Immature natural killer cell (primary cell): ENCODE measurements at places on chromosomes 13 and 19. TPM values are rescaled to one million over a fixed set of nuclear protein-coding genes. Genes with fewer than 3 reads are reported as not detected.

GRCh38 chr13:73146707-73147106, 87.9 kb downstream of the KLF5 start:
- no peak for DNase-seq

GRCh38 chr13:113527272-113527958, 36.9 kb upstream of the DCUN1D2 start:
- no peak for DNase-seq

CEACAM8 gene
- polyA plus RNA-seq: not detected

DNA sequence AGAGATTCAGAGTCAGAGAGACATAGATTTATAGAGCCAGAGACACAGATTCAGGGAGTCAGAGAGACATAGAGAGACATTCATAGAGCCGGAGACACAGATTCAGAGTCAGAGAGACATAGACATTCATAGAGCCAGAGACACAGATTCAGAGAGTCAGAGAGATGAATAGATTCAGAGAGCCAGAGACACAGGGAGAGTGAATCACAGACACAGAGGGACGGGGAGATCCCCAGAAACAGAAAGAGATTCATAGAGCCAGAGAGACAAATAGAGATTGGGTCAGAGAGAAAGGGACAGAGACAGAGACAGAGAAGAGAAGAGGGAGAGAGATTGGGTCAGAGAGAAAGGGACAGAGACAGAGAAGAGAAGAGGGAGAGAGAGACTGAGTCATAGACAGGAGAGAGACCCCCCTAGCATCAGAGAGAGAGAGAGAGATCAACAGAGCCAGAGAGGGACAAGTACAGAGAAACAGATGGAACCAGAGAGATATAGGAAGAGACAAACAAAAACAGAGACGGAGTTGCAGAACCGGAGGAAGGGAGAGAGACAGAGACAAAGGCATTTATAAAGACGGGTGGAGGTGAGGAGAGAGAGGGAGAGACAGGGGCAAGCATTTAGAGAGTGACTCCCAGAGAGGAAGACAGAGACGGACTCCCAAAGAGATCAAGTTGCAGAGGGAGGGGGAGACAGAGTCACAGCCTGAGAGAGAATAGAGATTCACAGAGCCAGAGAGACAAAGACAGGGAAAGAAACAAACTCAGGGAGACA, 1.1 kb upstream of the PRKCG start:
- DNase-seq: no peak

DNA sequence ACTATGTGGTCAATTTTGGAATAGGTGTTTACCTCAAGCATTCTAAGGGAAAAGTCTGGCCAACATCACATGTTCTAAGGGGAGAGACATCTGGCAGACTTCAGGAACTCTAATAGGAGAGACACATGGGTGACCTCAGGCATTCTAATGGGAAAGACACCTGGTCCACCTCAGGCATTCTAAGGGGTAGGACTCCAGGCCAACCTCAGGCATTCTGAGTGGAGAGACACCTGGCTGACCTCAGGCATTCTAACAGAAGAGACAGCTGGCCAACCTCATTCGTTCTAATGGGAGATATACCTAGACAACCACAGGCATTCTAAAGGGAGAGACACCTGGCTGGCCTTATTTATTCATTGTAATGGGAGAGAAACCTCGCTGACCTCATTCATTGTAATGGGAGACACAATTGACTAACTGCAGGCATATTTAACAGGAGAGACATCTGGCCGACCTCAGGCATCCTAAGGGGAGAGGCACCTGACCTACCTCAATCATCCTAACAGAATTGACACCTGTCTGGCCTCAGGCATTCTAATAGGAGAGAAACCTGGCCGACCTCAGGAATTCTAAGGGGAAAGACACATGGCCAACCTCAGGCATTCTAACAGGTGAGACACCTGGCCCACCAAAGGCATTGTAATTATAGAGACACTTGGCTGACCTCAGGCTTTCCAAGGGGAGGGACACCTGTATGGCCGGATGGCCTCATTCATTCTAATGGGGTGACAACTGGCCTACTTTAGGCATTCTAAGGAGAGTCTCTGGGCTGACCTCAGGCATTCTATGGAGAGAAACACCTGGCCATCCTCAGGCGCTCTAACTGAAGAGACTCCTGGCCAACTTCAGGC, 1346.8 kb downstream of the UQCRFS1 start:
- no peak for DNase-seq

DNA sequence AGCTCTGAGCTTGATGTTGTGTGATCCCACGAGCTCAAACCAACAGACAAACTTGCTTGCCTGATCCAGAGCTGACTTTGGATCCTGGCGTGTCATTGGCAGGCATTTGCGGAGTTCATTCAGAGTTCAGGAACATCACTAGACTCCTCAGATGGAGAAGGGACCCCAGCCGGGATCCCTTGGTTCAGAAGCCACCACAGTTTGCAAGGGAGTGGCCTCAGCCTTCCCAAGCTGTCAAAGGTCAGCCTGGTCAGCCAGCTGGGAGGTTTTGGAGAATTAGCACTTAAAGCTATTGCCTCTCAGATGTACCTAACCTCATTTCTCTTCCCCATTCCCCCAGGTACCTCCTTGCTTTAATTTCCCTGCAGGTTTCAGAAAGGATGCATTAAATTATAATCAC, 208.8 kb upstream of the SOX21 start:
- no peak for DNase-seq

ATP7B gene
- polyA plus RNA-seq: not detected

EDDM13 gene
- 7.7 TPM for polyA plus RNA-seq

- DNase-seq: no peak
Observed at GRCh38 chr19:36256853-36257519, 42.1 kb downstream of the ZNF146 start.

- no peak for DNase-seq
Observed at GRCh38 chr13:44234566-44234965, 139.1 kb upstream of the SERP2 start.

ZNF235 gene
- polyA plus RNA-seq: 1.8 TPM

- no peak for DNase-seq
Observed at GRCh38 chr13:105616333-105617075, 919.0 kb downstream of the EFNB2 start.

GRCh38 chr13:109782823-109783431, 3.5 kb downstream of the IRS2 start:
- peak; percentile 17 for DNase-seq

DNA sequence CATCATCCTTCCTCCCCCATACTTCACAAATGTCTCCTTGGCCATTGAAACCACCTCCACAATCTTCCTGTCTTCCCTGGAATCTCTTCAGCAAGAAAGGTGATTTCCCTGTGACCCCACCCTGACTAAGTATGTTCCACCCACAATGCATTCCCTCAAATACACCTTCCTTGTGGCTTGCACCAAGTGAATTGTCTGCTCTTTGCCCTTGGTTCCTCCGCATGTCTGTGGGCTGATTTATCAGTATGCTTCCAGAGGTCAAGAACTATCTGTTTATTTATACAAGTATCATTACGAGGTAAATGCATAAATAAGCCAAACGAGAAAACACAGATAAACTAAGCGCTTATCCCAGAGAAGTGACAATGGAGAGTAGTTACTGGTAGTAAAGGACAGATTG, 45.4 kb upstream of the POMP start:
- no peak for DNase-seq

ADAT3 gene
- polyA plus RNA-seq: 10.0 TPM

DNA sequence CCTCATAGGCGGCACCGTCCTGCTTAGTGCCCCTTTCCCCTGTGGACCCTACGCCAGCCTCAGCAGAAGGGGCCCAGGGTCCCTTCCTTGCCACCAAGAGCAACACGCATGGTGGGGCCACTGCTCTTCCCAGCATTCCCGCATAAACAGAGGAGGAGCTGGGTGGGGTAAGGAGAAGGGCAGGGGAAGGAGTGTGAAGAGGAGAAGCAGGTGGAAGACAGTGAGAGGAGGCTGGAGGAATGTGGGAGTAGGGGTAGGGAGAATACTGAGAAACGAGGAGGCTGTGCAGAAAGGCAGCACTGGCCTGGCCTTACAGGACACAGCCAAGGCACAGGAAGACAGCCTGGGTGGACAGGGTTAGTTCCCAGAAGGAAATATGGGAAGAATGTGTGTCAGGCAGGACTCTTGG, 43.9 kb downstream of the ZNF331 start:
- no peak for DNase-seq

DNA sequence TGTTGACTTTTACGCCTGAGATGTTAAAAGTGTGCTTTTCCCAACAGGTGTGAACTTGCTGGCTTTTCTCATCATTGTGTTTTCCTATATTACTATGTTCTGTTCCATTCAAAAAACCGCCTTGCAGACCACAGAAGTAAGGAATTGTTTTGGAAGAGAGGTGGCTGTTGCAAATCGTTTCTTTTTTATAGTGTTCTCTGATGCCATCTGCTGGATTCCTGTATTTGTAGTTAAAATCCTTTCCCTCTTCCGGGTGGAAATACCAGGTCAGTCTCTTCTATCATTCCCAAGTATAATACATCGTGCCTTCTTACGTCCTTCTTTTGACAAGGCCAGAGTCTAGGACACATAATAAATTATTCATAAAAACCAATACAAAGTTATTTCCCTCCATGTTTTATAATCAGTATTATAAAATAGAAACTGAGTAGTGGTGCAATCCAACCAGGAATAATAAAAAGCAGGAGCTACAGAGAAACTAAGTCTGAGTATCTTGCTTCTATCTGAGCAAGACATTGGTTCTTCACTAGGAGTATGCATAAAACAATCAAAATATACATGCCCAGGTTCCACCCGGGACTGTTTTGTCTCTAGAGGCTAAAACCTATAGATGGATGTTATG, 57.9 kb downstream of the RXFP2 start:
- no peak for DNase-seq

- DNase-seq: no peak
Observed at GRCh38 chr19:7863157-7863970, 10.8 kb downstream of the PRR36 start.

MAP4K1 gene
- polyA plus RNA-seq: 98.1 TPM

GRCh38 chr13:26698392-26699196, 62.0 kb downstream of the GPR12 start:
- peak; percentile 68 for DNase-seq

- no peak for DNase-seq
Observed at GRCh38 chr13:20370815-20371421, 138.8 kb upstream of the GJB6 start.

KLF5 gene
- polyA plus RNA-seq: 0.09 TPM

DNA sequence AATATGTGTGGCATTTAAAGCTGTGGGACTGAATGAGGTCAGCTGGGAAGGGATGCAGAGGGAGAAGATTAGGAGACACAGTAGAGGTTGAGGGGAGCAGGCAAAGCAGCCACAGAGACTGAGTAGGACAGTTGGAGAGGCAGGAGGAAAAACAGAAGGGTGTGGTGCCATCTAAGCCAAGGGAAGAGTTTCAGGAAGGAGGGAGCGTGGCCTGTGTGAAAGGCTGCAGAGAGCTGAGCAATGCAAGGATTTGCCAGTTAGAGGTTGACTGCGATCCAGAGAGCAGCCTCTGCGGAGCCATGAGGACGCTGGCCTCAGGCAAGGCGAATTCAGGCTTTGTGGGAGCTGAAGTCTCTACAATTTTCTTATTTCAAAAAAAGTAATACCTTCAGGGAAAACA, 28.9 kb downstream of the SOX21 start:
- DNase-seq: no peak

DNA sequence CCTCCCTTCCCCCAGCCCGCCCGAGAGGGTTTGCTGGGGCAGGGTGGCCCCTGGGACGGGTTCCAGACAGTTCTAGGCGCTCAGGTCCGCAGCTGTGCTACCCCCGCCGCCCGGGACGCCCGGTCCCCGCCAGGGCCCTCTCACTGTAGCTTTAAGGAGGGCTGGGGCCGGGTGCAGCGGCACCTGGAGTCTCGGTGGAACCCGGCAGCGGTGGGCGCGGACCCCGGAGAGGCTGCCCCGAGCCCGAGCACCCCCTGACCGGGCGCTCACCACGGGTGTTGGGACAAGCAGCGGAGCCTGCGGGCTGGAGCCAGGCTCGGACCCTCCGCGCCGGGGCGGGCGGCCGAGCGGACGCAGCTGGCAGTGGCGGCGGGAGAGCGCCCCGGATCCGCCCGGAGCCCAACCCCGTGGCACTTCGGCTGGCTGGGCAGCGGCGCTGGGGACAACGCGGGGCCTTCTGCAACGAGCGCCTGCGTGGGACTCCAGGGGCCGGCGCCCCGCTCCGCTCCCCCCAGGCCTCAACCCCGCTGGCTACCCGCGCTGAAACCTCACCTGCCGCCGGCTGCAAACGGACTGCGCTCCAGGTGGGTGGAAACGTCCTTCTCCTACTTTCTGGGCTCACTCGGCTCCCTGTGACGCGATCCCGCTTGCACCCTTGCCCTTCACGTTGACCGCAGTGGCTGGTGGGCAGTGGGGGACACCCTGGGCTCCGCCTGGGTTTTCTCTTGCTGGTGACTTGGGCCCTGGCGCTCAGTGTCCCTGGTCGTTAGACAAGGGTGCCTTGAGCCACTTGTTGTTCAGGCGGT, 81.1 kb downstream of the ZNF429 start:
- peak; percentile 17 for DNase-seq

DNA sequence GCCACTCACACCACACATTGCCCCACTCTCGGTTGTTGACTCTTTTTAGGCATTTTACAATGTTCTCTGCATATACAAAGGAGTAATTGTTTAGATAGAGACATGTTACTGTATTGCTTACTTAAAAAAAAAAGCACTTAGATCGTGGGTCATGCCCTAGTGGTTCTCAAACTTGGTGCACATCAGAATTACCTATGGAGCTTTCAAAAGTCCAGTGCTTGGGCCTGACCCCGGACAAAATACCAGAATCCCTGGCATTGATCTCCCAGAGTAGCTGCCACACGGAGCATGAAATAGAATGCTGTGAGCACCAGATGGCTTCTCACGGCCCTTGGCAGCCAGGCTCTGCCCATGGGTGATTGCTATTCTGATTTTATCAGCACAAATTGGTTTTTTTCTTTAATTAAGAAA, 20.0 kb downstream of the ACP7 start:
- no peak for DNase-seq

DNA sequence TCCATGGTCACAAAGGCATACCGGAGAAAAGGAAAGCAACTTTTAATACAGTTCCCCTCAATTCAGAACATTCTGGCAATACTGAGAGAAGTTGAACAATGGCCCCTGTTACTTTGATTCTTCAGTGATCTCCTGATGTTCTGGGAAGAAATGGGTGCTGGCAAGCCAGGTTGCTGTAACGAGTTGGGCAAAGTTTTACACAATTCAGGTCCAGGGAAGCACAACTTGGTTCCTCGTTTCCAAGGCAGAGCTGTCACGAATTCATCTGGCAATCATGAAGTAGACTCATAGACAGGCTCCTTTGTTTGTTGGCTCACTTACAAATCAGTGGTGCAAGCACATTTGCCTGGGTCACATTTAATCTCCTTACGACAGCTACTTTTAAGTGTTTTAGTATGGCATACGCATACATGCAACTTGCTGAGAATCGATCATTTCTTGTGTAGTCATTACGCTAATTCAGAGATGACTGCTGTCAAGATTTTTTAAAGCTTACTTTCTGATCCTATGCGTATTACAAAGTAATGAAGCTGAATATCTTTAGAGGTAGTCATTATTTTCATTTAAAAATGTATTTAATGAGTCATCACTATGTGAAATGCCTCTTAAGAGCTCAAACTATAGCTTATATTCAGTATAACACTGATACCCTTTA, 174.7 kb downstream of the GPC5 start:
- no peak for DNase-seq

GRCh38 chr19:46731007-46731501, 14.1 kb upstream of the PRKD2 start:
- DNase-seq: no peak

GRCh38 chr13:28597641-28598040, 61.3 kb upstream of the POMP start:
- no peak for DNase-seq

BCL2L12 gene
- 20.4 TPM for polyA plus RNA-seq

- no peak for DNase-seq
Observed at GRCh38 chr13:113628291-113629270, 29.4 kb downstream of the ATP4B start.
